ENCODE measurements at places on chromosomes 5 and 9.

- DNase-seq = no peak
These were observed 15.7 kb downstream of the NUP155 start for GRCh38 chr5:37355161-37355560.

- DNase-seq = no peak
These were observed 3.3 kb downstream of the ACSL6 start for GRCh38 chr5:132008163-132008473.

DNA sequence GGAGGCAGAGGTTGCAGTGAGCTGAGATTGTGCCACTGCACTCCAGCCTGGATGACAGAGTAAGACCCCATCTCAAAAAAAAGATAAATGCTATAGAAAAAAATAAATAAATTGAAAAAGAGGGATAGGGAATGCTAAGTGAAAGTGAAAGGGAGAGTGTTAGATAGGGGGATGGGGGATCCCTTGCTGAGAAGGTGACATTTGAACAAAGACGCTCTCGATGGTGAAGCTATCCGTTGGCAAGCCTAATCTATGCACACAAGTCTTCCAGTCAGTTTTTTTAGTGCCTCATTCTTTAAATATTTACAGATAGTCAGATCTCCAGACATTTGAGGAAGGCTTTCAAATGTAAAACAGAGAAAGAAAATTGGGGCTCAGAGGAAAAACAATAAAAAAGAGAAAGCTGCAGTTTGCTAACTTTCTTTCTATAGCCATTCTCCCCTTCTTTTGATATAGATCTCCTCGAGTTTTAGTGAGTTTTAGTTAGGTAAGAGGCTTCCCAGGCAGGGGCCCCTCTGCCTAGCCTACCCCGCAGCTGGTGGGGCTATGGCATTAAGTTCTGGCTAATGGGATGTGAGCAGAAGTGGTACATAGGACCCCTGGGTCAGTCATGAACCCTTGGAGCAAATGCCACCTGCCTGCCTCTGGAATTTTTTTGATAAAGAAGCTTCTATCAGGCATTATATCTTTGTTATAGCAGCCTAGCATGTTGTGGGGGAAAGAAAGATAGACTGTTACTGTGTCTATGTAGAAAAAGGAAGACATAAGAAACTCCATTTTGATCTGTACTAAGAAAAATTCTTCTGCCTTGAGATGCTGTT is 12.0 kb downstream of the GLRX start:
- no peak for DNase-seq

DNA sequence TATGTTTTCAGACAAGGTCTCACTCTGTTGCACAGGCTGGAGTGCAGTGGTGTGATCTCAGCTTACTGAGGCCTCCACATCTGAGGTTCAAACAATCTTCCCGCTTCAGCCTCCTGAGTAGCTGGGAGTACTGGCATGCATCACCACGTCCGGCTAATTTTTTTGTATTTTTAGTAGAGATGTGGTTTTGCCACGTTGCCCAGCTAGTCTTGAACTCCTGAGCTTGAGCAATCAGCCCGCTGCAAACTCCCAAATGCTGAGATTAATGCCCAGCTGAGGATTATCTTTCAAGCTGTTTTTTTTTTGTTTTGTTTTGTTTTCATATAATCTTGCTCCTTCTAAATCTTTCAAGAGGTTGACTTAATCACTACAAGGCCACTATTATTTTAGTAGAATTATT is 47.3 kb upstream of the SLC28A3 start:
- no peak for DNase-seq

DNA sequence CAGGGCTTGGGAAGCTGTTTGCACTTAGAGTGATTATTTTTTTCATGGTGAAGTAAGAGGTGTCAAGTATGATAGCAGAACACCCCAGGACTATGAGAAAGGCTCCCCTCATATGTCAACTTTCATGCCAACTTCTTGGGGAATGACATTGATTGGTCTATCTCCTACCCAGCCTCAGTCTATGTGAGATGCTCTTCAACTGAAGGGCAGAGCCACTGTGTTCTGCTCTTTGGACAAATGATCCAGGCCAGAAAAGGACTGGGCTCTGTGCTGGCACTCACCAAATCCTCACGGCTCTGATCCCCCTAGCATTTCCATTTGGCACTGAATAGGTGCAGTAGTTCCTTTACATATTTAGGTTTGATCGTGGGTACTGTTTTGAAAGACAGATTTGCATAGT is 151.1 kb downstream of the DMRT2 start:
- no peak for DNase-seq

Measured in activated CD4-positive, alpha-beta T cell treated with anti-CD3 and anti-CD28 coated beads for 4 hours (primary cell).